ENCODE measurements at places on chromosomes 3 and 15.

DNA sequence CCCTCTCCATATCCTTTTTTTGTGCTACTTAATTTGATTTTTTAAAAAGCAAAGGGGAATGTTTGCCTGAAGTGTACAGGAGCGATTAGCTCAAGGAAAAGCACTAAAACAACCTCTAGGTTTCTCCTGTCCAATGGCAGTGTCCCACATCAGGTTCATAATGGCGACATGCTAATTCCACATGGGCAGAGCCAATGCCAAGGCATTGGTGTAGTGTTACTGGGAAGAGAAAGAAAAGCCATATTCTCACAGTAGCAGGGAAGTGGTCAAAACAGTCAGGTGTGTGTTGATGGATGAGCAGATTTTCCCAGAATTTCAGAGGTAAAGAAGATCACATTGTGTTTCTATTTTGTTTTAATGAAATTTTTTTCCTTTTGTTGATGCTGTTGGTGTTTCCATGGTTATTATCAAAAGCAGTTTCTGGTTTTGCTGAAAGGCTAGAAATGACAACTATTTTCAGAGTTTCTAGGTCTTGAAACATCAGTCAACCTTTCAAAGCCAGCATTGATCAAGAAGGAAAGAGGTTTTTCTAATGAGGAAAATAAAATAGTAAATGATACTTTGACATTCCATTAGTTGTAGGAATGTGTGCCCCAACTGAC, 65.2 kb downstream of the FNDC3B start:
- no peak for DNase-seq

DNA sequence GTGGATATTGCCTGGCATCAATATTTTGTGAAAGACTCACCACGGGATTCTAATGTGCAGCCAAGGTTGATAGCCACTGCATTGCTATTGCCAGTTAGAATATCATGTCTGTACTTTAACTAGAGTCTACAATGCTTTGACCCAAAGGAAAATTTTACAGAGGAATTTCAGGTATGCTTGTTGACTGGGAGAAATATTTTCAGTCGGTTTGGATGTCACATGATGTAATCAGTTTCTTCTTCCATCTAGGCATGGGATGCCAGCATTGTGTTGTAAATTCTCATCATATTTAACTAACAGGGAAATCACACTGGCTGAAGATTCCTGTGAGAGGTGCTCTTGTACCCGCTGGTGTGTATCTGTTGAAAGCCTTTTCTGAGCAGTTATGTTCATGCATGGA, 508.9 kb upstream of the ADAMTS9 start:
- no peak for DNase-seq

GRCh38 chr3:127819086-127819485, 3.2 kb downstream of the MGLL start:
- DNase-seq = no peak

GRCh38 chr3:173396191-173397041, 1.1 kb upstream of the NLGN1 start:
- no peak for DNase-seq

Measured in stimulated activated CD8-positive, alpha-beta memory T cell treated with anti-CD3 and anti-CD28 coated beads, Interleukin-15, amount 100 ng/mL, for 24 hours (primary cell).